CD14-positive monocyte (primary cell): ENCODE measurements at places on chromosomes 11 and 22.

- DNase-seq = no peak
Measured at GRCh38 chr11:30505603-30506002, 80.5 kb downstream of the MPPED2 start.

- peak; percentile 45 for DNase-seq
Measured at GRCh38 chr22:39388261-39389011, 11.1 kb upstream of the TAB1 start.

- no peak for DNase-seq
Measured at GRCh38 chr22:41770715-41771468, 29.6 kb upstream of the CCDC134 start.

GRCh38 chr22:21669026-21669425 lies 3.2 kb downstream of the PPIL2 start:
- no peak for DNase-seq

DNA sequence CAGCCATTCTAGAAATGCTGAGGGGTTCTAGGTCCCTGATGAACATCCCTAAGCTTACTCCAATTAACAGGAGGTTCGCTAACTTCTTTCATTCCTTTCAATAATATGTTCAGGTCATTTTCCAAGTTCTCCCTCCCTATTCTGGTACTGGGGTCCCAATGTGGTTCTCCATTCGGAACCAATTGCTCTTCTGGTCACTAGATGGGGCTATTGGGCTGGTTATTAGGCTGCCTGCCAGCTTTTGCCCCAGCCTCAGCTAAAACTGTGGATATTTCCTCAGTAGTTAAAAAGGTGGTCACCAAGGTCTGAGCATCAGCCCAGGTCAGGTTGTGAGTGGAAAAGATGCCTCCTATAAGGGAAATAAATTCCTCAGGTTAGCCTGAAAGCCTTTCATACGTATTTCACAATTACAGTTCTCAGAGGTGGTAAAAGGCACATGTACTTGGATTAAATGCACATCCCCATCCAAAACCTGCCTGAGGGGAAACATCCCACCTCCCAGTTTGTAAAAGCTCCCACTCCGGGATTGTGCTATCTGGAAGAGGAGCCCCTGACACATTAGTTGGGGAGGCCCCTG lies 161.1 kb upstream of the CCDC179 start:
- no peak for DNase-seq

DNA sequence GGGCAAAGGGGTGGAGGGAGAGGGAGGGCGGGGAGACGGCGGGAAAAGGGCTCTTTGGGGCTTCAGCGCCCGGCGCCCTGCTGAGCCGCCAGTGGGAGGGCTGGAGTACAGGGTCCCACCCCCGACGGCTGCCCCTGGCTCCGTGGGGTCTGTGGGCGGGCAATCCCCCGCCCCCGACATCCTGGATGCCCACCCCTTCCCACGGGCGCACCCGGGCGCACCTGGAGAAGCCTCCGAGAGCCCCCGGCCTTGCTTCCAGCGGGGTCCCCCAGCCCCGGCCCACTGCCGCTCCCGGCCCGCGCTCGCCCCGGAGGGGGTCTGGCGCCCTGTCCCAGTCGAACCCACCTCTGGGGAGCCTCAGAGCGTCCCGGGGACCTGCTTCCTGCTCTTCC lies 394 bp downstream of the CHRM4 start:
- no peak for DNase-seq

DNA sequence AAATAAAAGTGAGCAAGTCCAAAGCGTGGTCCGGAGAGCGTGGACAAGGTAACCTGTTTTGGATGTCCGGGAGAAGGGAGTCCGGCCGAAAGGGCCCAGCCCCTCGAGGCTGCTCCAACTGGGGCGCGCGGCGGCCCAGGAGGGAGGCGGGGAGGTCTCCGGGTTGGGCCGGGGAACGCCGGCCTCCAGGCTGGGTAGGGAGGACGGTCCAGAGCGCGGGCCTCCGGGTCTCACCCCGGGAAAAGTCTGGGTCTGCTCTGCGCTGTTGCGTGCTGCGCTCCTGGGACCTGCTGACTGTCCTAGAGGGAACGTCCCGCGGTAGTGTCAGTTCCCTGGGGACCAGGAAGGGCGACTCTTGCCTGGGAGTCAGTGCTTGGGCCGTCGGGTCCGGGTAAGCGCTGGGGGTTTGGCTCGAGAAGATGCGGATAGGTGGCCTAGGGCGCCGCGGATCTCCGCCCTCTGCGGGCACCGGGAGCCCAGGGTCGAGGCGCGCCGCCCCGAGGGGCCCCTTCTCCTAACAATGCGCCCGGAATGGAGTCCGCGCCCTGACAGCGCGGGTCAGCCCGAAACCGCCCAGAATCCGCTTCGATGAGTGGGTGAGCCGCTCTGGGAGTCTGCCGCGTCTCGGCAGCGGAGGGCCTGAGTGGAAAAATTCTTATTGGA lies 988 bp upstream of the FLI1 start:
- DNase-seq = peak; percentile 53

- no peak for DNase-seq
Measured at GRCh38 chr11:31797190-31798056, 13.7 kb downstream of the PAX6 start.

DNA sequence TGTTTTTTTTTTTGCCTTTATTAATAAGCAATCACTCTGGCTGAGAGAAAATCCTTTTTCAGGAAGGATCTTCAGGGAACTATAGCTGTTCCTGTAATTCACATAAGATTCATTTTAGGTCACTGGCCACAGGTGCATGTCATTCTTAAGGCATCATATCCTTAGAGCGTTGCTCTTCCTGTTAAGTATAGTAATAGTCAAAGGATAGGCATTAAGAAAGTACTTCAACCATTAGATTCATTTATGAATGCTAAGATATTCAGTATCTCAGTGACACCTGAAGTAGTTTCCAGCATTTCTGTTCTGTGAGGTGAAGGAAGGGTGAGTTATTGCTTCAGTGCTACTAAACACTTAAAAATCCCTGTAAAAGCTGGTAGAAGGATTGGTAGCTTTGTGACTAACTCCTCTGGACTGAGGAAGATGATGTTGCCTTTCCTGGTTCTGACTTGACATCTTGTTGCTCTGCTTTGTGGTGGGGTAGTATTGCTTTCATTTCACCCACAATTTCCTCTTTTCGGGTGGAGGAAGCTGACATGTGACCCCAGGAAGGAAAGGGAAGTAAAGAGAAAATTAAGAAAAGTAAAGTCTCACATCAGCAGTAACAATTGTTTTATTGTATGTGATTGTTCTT lies 34.7 kb downstream of the RNF169 start:
- peak; percentile 96 for DNase-seq

GRCh38 chr11:5524756-5525155 lies 8.3 kb upstream of the UBQLNL start:
- no peak for DNase-seq

DNA sequence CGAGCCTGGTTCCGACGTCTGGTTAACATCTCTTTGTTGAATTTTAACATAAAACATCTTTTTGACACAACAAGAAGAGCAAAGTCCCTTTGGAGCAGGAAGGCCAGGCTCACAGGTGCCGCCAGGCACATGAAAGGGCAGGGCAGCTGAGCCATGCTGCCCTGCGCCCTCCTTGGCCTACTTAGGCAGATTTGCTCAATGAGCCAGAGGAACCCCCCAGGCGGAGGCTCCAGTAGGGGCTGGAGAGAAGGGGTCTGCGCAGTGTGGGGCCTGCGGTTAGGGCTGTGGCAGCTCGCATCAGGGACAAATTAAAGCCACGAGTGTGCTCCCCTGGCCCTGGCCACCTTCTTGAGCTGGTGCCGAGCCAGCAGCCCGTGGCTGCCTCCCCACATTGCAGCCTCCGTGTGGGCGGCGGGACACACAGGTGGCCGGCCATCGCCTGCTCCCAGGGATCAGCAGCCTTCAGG lies 9.9 kb upstream of the SLC22A12 start:
- no peak for DNase-seq

DNA sequence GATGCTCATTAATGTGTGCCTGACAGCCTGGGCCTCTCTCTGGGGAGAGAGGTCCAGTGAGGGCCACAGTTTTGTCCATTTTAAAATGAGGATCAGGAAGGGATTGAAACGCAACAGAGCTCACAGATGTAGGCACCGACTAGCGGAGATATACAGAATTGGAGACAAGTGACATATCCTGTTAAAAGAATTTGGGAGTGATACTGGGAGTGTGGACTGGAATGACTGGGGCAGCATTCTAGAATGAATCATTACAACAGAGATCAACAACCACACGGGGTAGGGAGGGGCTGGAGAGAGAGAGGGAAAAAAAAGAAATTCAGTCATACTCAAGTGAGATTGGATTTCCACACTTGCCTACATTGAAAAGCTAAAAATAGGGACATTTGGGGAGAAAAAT lies 2.5 kb upstream of the NCAM1 start:
- DNase-seq = no peak

- DNase-seq = no peak
Measured at GRCh38 chr22:48486134-48486532, 1341.5 kb downstream of the BRD1 start.

- no peak for DNase-seq
Measured at GRCh38 chr11:106381895-106382294, 304.4 kb downstream of the AASDHPPT start.

DNA sequence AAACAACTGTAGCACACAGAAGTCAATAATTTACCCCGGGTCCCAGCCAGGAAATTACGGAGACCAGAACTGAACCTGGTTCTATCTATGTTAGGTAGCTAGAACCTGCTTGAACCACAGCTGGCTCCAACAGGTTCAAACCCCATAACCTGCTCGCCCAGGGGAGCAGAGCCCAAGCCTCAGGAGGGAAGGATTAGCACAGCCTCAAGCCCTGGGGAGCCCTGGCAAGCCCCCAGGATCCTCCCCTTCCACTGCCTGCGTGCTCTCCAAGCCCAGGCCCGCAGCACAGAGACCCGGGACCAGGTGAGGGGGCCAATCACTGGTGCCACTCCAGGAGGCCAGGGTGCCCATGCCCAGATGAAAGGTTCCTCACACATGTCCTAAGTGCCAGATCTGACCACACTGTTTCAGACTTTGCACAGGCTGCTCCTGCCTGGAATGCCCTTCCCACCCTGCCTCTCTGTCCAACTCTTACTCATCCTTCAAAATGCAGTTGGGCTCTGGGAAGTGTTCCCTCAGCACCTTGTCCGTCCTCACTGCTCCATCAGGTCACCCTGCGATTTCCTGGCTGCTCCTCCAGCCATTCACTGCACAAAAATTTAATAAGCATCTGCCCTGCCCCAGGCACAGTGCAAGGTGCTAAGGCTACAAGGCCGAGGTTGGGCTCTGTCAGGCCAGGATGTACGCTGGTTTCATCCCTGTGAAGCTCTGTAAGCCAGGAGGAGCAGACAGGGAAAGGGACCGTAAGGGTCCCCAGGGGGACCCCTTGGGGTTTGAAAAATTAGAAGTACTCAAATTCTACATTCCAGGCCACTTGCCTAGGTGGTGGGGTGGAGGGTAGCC lies 32.2 kb downstream of the ARRB1 start:
- DNase-seq = no peak

DNA sequence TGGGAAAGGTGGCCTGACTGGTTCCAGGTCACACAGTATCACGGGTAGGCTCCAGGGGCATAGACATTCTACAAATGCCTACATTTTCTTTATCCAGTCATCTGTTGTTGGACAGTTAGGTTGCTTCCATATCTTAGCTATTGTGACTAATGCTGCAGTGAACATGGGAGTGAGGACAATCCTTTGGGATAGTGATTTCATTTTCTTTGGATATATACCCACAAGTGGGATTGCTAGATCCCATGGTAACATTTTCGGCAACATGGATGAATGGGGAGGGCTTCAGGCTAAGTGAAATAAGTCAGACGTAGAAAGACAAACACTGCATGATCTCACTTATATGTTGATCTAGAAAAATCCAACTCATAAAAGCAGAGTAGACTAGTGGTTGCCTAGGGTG lies 744.3 kb downstream of the NTM start:
- DNase-seq = no peak

DNA sequence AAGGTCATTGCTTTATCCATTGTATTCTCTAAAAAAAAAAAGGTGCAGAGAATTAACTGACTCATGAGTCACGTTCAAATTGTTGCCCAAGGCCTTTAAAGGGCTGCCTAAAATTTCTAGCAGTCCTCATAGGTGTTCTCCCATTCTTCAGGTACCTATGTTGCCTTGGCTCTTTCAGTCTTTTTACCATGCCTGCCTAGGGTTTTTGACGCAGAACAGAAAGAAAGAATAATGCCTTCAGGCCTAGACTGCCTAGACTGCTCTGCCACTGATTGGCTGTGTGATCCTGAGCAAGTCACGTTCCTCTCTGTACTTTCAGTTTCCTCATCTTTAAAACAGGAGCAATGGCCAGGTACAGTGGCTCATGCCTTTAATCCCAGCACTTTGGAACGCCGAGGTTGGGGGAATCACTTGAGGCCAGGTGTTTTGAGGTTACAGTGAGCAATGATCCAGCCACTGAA lies 21.5 kb downstream of the CTSC start:
- no peak for DNase-seq

DNA sequence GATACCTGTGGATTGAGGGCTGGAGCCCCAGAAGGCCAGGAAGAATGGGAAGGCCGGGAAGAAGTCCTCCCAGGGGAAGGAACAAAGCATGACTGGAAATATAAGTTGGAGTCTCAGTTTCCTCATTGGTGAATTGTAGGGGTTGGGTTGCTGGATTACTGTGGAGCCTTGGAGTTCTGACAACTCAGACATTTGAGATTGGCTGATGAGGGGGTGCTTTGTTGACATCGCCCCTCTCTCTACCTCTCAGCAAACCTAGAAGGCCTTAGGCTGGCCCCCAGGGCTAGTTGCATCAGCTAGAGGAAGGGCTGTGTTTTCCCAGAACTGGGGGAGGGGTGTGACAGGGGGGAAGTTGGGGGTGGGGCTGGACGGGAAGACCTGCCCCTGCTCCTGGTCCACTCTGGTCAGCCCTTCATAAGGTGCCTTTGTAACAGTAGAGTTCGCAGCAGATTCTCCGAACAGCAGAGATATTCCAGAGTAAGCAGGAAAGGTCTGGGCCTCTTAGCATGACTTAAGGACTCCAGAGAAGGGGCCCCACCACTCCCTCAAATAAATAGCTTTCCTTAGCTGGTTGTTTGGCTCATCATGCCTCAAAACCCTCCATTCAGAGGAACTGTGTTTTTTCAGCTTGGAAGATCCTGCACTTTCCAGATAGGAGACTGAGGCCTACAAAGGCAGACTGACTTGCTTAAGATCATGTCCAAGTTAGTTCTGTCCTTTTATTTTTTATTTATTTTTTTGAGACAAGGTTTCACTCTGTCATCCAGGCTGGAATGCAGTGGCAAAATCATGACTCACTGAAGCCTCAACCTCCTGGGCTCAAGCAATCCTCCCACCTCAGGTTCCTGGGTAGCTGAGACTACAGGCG lies 12.5 kb upstream of the THRSP start:
- DNase-seq = no peak

- no peak for DNase-seq
Measured at GRCh38 chr22:36424901-36425579, 37.3 kb upstream of the MYH9 start.
